Astrocyte of the cerebellum (primary cell): ENCODE measurements at places on chromosomes 3 and 15.

DNA sequence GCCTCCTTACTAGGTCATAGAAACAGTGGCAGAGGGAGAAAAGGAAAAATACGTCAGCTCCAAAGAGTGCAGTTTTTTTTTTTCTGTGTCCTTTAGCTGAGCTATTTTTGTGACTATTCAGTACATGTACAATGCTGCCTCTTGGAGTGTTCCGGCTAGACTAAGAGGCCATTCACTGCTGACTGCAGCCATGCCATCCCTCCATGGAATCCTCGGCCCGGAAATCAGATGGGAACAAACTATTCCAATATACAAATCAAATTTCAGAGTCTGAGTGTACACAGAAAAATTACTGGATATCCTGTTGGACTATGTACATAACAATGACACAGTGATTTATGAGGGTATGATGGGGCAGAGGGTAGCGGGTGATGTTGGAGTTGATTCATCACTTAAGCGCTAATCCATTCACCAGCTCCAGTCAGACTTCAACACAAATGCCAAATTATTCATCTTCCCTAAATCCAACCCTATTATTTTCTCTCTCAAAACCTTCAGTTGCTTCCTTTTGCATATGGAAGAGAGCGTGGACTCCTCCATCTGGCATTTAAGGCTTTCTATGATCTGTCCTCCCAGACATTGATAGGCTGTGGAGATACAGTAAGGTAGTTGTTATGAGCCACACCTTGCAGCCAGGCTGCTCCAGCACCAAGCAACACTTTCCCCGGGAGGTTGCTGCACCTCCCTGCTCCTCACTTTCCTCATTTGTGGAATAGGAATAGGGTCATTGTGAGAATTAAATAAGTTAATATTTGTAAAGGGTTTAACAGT lies 109.1 kb downstream of the LPP start:
- DNase-seq, result no peak

GRCh38 chr3:183555541-183556081 lies at the start of gene KLHL6:
Gene KLHL6, minus strand, starts transcription at chr3:183555706. Its CDS starts 53 bp downstream, at chr3:183555653.
- DNase-seq, result no peak

GRCh38 chr15:100241572-100242482 lies 99.9 kb downstream of the ADAMTS17 start:
- DNase-seq, result peak; percentile 86

GRCh38 chr3:45884368-45885201 lies 1.8 kb upstream of the CCR9 start:
- no peak for DNase-seq

GRCh38 chr3:140068494-140069017 lies 133.6 kb downstream of the CLSTN2 start:
- DNase-seq, result no peak

- DNase-seq, result no peak
Measured at GRCh38 chr15:90918034-90918788, 14.1 kb downstream of the HDDC3 start.
